Stimulated activated CD4-positive, alpha-beta T cell treated with anti-CD3 and anti-CD28 coated beads, TNF-alpha, amount 100 ng/mL, for 1 hour (primary cell): ENCODE measurements at places on chromosomes 6 and 20.

GRCh38 chr20:39311851-39312506 lies 349.8 kb downstream of the DHX35 start:
- no peak for DNase-seq

GRCh38 chr6:148179786-148180185 lies 162.9 kb upstream of the SASH1 start:
- DNase-seq = no peak

DNA sequence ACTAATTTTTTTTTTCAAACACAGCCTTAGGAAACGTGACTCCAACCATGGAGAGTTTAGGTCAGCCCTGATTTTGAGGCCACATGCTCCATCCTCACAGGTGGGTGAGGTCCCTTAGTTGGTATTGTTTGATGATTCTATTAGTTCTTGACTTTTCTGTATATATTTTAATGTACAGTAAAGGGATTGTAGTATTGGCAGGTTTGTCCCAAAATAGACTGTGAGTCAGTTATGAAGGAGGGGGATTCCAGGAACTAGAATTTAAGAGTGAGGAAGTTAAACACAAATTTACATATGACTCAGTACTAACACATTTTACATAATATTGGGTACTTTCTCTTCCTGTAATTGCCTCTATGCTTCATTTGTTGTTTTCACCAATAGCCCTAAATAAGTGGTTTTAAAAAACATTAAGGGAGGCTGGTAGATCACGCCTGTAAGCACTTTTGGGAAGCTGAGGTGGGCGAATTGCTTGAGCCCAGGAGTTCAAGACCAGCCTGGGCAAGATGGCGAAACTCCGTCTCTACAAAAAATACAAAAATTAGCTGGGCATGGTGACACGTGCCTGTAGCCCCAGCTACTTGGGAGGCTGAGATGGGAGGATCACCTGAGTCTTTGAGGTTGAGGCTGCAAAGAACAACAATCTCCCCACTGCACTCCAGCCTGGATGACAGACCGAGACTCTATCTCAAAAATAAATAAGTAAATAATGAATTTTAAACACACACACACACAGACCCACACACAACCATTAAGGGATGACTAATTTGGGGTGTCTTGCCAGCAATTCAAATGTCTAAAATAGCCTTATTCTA lies 81.8 kb downstream of the SGK1 start:
- no peak for DNase-seq

DNA sequence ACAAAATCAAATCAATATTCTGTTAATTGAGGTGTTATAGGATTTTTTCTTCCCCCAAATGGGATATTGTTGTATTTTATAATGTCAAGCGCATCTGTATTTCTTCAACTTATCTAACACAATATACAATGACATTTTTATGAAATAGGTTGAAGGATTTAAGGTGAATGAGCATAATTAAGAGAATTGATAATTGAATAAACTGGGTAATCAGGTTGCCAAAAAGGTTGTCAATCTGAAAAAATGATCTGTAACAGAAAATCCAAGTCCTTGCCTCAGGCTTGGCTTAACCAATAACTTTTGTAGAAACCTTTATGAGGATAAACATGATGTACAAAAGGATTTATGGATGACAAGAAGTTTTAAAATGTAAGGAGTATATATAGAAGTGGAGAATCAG lies 1101.7 kb upstream of the EYS start:
- DNase-seq = no peak

DNA sequence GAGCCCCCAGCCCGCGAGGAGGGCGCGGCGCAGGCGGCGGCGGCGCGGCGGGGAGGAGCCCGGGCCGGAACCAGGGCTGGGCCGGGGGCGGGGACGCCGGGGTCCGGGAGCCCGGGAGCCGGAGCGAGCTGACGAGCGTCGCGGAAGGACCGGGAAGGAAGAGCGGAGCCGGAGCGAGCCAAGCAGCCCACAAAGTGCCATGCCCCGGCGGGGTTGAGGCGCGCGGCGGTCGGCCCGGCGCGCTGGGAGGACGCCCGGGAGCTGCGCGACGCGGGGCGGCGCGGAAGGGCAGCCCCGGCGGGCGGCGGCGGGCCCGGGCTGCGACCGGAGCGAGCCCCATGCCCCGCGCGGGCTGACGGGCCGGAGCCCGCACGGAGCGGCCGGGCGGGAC lies 289 bp downstream of the FOXP4 start:
- no peak for DNase-seq

DNA sequence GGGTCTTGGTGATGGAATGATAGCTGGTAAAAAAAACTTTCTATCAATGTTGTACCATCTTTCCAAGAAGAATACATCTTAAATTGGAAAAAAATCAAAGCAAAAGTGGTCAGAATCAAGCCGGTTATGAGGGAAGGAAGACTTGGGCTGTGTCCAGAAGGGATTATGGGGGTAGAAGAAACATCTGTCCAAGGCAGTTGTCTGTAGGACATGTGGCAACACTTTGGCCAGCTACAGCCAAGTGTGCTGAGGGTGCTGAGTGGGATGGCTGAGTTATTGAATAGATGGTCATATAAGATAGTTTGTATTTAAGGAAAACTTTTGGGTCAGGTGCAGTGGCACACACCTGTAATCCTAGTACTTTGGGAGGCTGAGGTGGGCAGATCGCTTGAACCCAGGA lies 38.4 kb downstream of the INSM1 start:
- no peak for DNase-seq

GRCh38 chr6:51885957-51886356 lies 201.5 kb downstream of the PKHD1 start:
- no peak for DNase-seq

- no peak for DNase-seq
Measured at GRCh38 chr20:48695255-48695654, 132.5 kb downstream of the PREX1 start.

DNA sequence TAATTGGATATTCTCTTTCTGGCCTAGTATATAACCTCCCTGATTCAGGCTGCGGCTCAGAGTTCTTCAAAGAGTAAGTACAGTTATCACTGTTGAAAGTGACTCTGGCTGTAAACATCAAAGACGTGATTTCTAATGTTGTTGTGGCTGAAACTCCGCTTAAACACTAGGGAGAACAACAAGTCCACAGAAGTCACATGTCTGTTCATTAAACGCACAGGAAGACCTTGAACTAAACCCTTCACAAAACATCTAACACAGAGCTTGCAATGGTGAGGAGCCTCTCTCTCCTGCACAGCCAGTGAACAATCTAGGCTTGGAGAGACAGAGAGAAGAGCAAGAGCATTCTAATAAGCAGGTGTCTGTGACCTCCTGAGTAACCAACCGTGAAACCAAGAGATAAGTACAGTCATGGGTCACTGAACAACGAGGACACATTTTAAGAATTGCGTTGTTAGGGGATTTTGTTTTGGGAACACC lies 249.3 kb downstream of the PRKN start:
- no peak for DNase-seq

- DNase-seq = no peak
Measured at GRCh38 chr6:119037941-119038623, 40.4 kb downstream of the FAM184A start.

DNA sequence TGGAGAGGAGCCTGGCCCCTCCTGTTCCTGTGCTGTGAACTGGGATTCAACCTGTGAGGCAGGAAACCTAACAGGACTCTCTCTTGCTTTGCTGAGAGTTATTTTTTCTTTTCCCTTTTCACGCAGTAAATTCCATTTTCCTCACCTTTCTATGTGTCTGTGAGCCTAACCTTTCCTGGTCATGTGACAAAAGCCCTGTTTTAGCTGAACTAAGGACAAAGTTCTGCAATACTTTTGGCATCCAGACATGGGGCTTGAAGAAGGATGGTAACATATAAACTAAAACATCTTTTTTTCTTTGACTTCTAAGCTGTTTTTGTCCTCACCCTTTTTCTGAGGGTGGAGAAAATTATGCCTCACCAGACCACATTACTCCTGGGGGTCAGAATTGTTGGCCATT lies 368.5 kb downstream of the HTR1B start:
- no peak for DNase-seq

- DNase-seq = no peak
Measured at GRCh38 chr6:2129182-2129621, 116.2 kb downstream of the GMDS start.

- no peak for DNase-seq
Measured at GRCh38 chr6:19571176-19571575, 266.0 kb upstream of the ID4 start.

GRCh38 chr20:19969507-19970255 lies 47.5 kb upstream of the NAA20 start:
- DNase-seq = no peak

GRCh38 chr20:32886652-32887051 lies 27.9 kb downstream of the EFCAB8 start:
- DNase-seq = no peak

GRCh38 chr6:20252311-20252710 lies 40.0 kb upstream of the MBOAT1 start:
- DNase-seq = no peak

DNA sequence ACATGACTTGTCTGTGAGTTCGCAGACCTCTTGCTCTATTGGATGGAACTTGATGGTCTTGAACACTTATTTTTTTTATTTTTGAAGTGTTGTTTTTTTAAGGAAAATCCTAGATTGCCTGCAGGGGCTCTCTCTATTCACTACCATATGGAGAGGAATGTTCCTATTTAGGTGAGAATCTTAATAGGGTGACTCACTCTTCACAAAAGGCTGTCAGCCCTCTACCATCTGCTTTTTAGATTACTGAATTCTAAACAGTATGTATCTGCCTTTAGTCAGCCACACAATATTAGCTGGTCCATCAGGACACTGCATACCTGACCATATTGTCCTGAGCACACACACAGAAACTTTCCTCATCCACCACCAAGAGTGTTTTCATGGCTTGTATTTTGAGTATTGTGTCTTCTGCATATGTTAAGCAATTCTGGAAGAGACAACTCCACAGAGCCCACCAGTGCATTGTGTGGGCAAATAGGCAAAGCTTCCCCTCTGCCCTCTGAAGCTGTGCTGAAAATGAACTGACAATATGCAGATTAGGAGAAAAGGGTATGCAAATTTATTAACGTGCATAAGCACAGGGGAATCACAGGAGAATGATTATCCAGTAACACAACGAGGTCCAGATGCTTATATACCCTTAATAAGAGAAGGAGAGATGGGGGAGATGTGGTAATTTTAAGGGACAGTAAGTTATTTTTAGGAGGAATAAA lies 6.6 kb upstream of the BTBD9 start:
- no peak for DNase-seq

- no peak for DNase-seq
Measured at GRCh38 chr6:167952512-167952859, 45.0 kb upstream of the KIF25 start.

- DNase-seq = no peak
Measured at GRCh38 chr20:1600736-1601135, 19.1 kb downstream of the SIRPB1 start.

DNA sequence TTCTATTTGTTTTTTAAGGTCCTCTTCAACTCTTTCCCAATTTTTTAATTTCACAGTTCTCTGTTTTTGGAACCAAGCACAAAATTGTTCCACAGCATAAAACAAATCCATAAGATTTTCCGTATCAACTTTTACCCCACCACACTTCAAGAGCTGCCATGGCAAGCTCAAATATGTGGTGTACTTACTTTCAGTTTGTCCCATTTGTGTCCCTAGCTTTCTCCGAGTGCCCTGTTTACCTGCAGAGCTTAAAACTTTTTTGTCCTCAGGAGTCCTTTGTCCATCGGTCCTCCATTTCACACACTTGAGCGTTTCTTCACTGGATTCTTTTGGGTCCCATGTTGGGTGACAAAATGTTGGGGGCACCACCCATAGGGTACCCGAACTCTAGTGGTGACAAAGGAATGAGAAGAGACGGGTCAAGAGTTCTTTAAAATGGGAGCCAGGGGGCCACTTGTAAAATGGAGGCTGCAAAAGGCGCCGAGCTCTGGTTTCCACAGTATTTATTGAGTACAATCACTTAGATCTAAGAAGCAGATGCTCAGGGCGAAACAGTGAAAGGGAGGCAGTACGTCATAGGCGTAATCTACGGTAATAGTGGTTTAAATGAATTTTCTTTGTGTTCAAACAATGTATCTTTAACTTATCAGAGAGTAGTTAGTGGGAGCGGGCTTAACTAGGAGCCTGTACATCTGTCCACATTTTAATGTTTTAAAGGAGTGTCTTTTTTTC lies 39.8 kb upstream of the SERINC1 start:
- no peak for DNase-seq

GRCh38 chr6:62390401-62390800 lies 104.4 kb upstream of the KHDRBS2 start:
- DNase-seq = no peak

- no peak for DNase-seq
Measured at GRCh38 chr6:133894369-133894768, 5.5 kb downstream of the TCF21 start.

- no peak for DNase-seq
Measured at GRCh38 chr20:38435555-38435939, 419 bp upstream of the SNHG17 start.

GRCh38 chr6:18493382-18493891 lies 106.3 kb downstream of the RNF144B start:
- DNase-seq = no peak

DNA sequence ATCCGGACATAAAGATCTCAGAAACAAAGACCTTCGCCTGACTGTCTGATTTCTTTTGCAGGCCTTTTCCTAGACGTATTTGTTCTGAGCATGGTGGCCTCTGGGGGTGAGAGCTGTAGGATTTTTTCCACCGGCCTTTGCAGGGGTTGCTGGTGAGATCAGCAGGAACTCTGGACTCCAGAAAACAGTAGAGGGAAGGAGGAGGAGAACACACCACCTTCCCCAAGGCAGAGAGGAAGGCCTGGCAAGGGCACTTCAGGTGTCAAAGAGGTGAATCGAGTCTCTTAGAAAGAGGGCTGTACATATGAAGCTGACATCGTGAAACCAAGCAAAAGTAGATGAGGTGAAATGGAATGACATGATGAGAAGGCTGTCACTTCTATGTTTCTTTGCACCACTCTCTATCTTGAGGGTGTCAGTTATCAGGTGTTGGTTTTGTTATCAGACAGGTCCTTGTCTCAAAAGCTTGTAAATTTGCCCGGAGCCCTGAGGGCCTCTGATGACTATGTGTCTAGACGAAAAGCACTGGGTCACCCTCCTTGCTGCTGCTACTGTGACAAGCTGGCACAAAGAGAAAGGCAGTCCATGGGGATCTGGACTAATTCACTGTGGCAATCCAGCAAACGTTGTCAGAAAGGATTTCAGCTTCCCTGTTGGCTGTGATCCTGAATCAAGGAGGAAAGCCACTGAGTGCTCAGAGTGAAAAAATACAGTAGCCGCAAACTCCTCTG lies 91.3 kb upstream of the MAP3K7 start:
- DNase-seq = no peak

GRCh38 chr6:112223070-112223861 lies 31.1 kb downstream of the LAMA4 start:
- DNase-seq = no peak

DNA sequence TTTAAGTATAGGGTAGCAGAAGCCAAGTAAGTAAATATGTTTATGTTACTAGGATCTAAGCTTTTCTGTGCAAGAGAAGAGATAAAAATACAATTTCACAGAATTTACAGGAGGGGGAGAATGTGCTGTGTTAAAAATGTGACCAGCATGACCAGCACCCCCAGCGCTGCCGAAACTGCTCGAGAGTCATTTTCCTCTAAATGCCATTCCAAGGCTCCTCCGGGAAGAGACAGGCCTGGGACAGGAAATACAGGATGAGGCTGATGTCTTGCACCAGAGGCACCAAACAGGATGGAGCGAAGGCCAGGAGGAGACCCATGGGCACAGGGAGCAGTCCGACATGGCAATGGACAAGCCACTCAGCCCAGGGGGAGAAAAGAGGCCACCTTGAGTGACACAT lies 21.1 kb downstream of the TAF4 start:
- no peak for DNase-seq

GRCh38 chr6:25934735-25935313 lies 4.3 kb upstream of the SLC17A2 start:
- DNase-seq = no peak
